Cerebellar cortex (tissue), 1 donor: ENCODE measurements at places on chromosomes 1 and 21.
A peak's percentile ranks its signal among the peaks of the same experiment; 100 is the strongest.

DNA sequence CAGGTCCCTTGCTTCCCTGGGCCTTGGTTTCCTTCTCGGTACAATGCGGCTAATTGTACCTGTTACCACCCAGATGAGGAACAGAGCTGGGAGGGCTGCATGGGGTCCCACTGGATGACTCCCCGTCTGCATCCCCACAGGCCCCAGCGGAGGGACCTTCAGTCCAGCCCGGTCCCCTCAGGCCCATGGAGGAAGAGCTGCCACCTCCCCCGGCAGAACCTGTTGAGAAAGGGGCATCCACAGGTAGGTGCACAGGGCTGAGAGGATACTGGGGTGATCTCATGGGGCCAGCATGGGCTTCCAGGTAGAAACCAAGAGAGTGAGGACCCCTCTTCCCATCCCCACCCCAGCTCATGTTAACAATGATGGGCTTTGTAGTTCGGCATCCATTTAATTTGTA is 9.8 kb downstream of the FBLIM1 start:
- DNase-seq: no peak

GRCh38 chr1:180521474-180522212 is 19.3 kb upstream of the ACBD6 start:
- no peak for DNase-seq

GRCh38 chr21:42991992-42992740 is 17.8 kb downstream of the PKNOX1 start:
- DNase-seq: no peak

DNA sequence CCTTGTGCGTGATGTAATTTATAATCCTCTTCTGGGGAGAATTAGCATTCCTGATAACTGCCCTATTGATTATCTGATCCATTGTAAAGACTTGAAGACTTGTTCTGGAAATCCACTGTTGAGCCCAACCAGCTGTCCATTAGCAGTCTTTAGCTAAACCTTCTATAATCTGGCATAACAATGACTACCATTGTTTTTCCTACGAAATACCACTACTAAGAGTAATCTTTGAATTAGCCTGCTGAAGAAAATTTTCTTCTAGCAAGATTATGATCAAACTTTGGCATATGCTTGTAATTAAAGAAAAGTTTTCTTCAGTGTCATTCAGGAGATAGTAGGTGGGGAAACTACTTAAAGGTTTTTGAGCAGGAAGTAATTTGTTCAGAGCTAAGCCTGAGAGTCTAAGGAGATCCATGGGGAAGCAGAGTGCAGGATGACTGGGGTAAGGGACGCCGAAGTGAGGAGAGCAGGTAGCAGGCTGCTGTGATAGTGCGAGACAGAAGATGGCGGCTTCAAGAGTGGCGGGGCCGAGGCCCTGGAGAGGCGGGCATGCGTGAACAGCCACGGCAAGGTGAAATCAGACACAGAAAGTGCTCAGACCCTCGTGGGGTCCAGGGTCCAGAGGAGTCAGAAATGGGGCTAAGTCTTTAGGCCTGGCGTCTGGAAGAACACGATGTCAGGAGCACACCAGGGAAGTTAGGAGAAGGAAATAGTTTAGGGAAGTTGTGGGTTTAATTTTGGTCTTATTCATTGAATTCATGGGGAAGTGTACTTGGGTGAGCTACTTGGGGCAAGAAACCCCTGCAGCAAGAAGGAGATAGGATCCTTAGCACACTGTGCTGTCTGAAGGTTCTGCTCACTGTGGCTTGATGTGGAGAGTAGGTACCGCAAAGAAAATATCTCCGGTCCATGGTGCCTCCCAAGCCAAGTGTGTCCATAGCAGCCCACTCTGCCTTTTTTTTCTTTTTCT is 112.6 kb upstream of the ADAR start:
- DNase-seq: no peak

- peak; percentile 73 for DNase-seq
Observed at GRCh38 chr1:32448773-32449456, 16.0 kb upstream of the ZBTB8B start.

- DNase-seq: no peak
Observed at GRCh38 chr1:53366901-53367502, 39.1 kb upstream of the LRP8 start.

- DNase-seq: no peak
Observed at GRCh38 chr1:223810586-223810985, 35.2 kb downstream of the TP53BP2 start.

- DNase-seq: peak; percentile 82
Observed at GRCh38 chr1:203871114-203871880, 9.9 kb downstream of the SNRPE start.

- no peak for DNase-seq
Observed at GRCh38 chr1:204358605-204359004, 1.1 kb downstream of the PLEKHA6 start.

DNA sequence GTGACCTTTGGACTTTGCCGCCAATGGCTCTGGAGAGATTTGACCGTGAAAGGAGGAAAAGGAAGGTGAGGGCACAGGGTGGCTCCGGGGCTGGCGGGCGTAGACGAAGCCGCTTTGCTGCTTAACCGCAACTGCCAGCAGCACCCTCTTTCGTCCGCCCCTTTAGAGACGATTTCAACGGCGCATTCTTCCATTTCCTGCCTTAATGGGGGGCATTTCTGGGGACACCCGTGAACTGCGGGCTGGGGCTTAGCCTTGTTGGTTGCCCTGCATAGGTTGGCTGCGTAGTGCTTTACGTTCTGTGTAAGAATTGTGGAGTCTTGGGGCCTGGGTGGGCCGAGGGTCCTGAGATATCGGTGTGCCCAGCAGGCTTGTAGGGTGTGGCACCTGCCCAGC is 6.7 kb upstream of the NPHP4 start:
- no peak for DNase-seq

GRCh38 chr1:193476748-193477147 is 290.3 kb upstream of the B3GALT2 start:
- DNase-seq: no peak

DNA sequence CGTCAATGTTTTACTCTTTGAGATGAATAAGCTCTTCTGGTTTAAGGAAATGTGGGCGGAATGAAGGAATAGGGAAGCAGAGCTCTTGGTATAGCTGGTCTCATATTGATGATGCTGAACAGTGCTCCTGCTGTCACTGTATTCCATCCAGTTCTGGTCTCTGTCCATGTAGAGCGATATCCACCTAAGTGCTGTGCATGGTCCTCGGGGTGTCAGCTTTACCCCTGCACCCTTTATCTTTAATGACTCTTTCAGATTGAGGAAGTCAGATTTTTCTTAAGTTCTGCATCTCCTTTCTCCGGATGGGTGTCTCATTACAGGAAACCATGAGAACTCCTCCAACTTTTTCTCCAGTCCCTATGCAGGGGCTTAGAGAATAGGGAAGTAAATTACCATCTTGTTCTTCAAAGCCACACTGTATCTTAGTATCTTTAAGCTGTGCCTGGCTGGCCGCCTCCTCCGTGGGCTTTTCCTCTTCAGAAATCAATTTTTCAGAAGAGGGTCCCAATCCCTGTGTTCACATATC is 52.9 kb downstream of the PDE4B start:
- DNase-seq: no peak
